ENCODE measurements at places on chromosomes 5 and 9.

GRCh38 chr9:98864281-98865174 is 57.1 kb downstream of the GALNT12 start:
- no peak for DNase-seq

- no peak for DNase-seq
Observed at GRCh38 chr9:69090140-69090750, 54.7 kb downstream of the FXN start.

GRCh38 chr9:92155221-92155620 is 40.0 kb upstream of the SPTLC1 start:
- DNase-seq, result no peak

GRCh38 chr5:177471610-177472356 is 1.7 kb downstream of the DBN1 start:
- no peak for DNase-seq

- DNase-seq, result no peak
Observed at GRCh38 chr5:57841676-57842363, 359.2 kb upstream of the ACTBL2 start.

- no peak for DNase-seq
Observed at GRCh38 chr5:90618071-90618470, 59.5 kb downstream of the ADGRV1 start.

DNA sequence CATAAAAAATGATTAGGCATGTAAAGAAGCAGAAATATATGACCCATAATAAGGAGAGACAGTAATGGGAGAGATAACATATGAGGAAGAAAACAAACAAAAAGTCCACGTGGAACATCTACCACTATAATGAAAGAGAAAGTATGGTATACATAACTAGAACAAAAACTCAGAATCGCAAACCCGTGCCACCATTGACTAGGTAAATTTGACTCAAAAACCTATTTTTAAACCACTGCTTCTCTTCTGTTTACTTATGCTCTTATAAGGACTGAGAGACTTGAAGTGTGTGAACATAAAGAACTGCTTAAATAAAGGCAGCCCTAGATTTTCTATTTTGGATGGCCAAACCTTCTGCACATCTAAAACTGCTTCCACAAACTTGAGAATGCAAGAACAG is 330.7 kb downstream of the CAAP1 start:
- DNase-seq, result no peak

DNA sequence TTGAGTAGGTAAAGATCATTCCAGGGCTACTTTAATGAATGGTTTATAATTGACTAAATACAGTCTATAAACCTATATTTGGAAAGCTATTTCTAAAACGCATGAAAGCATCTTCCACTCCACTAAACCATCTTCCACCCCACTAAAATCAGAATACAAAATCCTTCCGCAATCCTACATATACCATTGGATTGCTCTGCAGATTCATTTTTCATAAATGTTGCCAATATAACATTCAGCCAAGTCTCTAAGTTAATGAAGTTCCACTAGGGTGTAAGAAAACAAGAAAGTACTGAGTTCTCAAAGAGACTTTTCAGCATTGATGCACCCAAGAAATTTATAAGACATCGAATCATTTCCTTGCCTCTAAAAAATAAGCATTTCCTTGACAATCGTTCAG is 4.7 kb downstream of the SLC24A2 start:
- no peak for DNase-seq

GRCh38 chr9:109447329-109448076 is 50.6 kb downstream of the PTPN3 start:
- no peak for DNase-seq

DNA sequence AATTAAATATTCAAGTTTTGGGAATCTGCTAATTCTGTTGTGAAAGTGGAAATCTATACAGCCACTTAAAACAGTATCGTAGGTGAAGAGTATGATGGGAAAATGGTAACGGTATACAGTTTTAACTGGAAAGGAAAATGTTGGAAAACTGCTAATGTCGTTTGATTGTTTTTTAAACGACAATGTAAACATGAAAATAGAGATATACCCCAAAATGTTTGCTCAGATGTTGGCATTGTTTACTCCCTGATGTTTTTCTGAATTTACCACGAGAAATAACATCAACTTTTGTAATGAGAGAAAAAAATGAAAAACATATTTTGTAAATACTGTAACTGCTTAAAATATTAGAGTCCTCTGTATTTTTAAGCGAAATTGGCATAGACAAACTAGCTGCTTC is 2.7 kb downstream of the MATR3 start:
- no peak for DNase-seq

DNA sequence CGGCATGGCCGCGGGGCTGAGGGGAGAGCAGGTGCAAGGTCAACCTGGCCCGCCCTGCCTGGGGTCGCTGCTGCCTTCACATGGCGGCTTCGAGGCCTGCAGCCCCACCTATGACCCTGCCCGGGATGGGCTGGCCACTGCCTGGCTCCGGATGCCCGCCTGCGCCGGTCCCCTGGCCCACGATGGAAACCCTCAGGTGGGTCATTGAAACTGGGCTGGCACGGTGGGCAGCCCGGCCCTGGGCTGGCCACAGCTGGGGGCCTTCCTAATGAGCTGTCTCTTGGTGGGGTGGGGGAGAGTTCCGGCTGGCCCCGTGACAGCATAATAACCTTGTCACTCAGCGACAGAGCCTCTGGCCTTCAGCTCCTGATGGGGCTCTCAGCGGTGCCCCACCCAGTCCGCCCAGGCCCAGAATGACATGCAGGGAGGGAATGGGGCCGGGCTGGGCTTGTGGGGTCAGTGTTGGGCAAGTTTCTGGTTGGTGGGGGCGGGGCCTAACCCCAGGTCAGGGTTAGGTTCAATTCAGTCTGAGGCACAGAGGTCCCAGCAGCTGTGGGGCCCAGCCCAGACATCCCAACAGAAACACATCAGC is at the start of gene CCDC187:
CCDC187 (minus strand) TSS at position 270 of the 592 bp plus-strand sequence; CDS start at position 6, 264 bp downstream.
- no peak for DNase-seq

GRCh38 chr5:126852091-126852571 is 75.2 kb downstream of the LMNB1 start:
- DNase-seq, result peak; percentile 27

DNA sequence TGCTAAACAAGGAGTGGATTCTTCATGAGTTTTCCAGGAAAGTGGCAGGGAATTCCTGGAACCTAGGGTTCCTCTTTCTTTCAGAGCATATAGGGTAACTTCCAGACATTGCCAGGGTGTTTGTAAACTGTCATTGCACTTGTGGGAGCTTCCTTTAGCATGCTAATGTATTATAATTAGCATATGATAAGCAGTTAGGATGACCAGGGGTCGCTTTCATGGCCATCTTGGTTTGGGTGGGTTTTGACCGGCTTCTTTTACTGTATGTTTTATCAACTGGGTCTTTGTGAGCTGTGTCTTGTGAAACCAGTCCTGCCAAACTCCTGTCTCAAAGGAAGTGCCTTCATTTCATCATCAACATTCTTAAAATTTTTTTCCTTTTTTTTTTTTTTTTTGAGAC is 11.9 kb upstream of the MELK start:
- no peak for DNase-seq

DNA sequence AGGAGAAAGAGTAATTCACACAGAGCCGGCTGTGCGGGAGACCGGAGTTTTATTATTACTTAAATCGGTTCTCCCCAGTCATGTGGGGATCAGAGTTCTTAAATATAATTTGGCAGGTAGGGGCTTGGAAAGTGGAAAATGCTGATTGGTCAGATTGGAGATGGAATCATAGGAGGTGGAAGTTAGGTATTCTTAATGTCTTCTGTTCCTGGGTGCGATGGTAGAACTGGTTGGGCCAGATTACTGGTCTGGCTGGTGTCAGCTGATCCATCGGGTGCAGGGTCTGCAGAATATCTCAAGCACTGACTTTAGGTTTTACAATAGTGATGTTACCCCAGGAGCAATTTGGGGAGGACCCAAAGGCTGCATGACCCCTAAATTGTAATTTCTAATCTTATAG is 4.6 kb upstream of the CERCAM start:
- DNase-seq, result no peak

GRCh38 chr5:133397348-133397747 is 215.0 kb downstream of the FSTL4 start:
- no peak for DNase-seq

GRCh38 chr9:114895521-114895991 is 34.8 kb downstream of the TNFSF8 start:
- no peak for DNase-seq

- DNase-seq, result no peak
Observed at GRCh38 chr9:98147582-98147981, 28.6 kb upstream of the TRIM14 start.

- no peak for DNase-seq
Observed at GRCh38 chr5:11172484-11172883, 411.4 kb upstream of the DAP start.

DNA sequence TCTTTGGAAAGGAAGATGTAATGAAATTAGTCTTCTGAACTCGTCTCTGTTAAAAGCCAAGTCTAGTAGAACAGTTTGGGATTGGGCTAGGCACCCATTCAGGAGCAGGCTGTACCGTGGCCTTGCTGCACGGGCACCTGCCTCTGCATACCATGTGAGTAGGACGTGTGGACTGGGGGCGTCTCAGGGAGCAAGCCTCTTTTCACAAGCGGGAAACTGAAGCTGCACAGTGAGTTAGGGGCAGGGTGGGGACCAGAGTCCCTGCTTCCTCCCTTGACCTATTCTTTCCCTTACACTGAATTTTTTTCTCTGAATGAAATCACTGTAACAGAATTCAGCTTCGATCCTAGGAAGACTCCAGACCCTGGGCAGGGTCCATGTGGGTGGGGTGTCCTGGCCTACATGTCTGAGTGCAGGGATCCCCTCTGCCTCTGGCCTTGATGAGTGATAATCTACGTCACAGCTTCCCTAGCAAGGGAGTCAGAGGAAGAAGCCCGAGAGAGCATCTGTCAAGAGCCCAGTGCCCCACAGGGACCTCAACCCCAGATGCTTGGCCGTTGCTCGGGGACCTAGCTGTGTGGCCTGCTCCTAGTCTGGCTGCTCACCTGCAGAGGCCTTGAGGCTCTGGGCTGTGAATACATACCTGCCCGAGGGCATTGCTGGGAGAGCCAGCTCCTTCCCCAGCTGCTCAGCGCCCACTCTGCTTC is 15.1 kb downstream of the PHF2 start:
- no peak for DNase-seq

- DNase-seq, result no peak
Observed at GRCh38 chr9:31700252-31701045, 684.0 kb upstream of the ACO1 start.

DNA sequence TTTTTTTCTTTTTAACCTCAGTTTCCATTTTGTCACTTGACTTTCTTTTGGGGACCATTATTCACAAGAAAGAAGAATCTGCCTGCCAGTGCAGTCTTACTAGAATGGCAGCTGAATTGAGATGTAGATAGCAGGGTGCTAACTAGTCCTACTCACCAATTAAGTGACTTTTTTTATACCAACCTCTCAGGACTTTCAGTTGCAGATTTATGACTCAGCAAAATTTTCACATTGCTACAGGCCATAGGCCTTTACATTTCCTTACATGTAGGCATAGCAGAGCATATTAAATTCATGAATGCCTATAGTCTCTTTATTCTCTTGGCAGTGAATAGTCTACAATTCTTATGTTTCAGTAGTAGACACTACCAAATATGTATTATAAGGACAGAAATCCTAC is 54.0 kb upstream of the FKTN start:
- no peak for DNase-seq

GRCh38 chr9:10613419-10613818 is 617 bp upstream of the PTPRD start:
- no peak for DNase-seq
